Inflammatory macrophage treated with lipopolysaccharide for 1 hour (primary cell): ENCODE measurements at places on chromosomes 3 and 15.

GRCh38 chr15:63573533-63573932 lies 23.7 kb upstream of the FBXL22 start:
- no peak for DNase-seq

- DNase-seq = no peak
Observed at GRCh38 chr3:141476033-141476432, 10.8 kb upstream of the RASA2 start.

DNA sequence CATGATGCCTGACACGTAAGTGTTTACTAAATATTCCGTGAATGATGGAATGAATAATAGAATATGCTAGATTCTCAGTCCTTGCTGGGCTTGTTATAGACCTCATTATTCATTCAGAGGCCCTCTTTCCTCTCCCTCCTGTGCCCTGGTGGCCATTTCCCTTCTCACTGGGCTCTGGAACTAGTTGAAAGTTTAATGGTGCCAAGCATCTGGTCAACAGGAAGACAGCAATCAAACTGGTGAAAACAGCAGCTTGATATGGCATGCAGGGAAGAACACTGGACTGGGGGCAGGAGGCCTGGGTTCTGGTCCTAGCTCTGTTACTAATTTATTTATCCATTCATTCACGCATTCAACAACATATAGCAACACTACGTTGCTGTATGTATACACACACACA lies 3.7 kb upstream of the APOD start:
- no peak for DNase-seq

- DNase-seq = no peak
Observed at GRCh38 chr3:52874864-52875587, 22.3 kb downstream of the STIMATE start.

GRCh38 chr3:193960487-193961274 lies 175.3 kb upstream of the HES1 start:
- no peak for DNase-seq

DNA sequence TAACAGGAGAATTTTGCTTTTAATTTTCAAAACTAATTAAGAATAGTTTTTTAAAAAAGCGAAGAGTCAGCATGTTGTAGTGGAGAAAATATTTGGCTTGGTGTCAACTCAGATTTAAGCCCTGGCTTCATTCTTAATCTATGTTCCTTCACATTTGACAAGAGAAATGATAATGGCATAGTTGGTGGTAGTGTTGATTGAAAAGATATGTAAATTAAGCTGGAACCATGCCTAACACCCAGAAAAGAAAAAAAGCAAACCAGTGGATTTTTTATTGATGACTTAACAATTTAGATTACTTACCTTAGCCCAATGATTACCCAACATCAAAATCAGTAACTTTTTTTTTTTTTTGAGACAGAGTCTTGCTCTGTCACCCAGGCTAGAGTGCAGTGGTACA lies 27.4 kb downstream of the TCAIM start:
- no peak for DNase-seq

DNA sequence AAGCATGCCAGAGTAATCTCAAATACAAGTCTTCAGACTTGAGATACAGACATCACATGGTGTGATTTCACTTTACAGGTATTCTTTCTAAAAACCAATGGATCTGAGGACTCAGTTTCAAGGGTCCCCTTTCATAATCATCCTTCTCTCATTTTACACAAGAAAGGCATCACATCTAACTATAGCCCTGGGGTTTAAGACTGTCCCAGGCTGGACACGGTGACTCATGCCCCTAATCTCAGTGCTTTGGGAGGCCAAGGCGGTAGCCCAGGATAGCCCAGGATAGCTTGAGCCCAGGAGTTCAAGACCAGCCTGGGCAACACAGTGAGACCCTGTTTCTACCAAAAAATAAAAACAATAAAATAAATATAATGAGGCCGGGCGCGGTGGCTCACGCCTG lies 36.4 kb downstream of the UBP1 start:
- no peak for DNase-seq

- DNase-seq = no peak
Observed at GRCh38 chr15:67089217-67090193, 24.1 kb downstream of the SMAD3 start.

- DNase-seq = no peak
Observed at GRCh38 chr3:19744047-19744446, 190.0 kb downstream of the EFHB start.

GRCh38 chr3:79230266-79230665 lies 537.5 kb downstream of the ROBO1 start:
- no peak for DNase-seq

DNA sequence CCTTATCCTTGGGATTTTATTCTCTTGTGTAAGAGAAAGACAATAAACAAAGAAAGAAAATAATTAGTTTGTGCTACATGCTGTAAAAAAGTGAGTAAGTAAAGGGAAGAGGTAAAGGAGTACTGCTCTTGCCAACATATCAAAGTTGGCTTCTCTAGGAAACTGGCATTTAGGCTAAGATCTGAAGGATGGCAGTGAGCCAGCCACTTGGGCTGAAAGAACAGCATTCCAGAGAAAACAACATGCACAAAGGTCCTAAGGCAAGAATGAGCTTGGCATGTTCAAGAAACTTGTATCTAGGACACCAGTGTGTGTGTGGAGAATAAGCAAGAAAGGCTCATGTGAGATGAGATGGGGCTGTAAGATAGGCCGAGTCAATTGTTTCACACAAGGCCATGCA lies 245.5 kb upstream of the MANF start:
- DNase-seq = no peak

DNA sequence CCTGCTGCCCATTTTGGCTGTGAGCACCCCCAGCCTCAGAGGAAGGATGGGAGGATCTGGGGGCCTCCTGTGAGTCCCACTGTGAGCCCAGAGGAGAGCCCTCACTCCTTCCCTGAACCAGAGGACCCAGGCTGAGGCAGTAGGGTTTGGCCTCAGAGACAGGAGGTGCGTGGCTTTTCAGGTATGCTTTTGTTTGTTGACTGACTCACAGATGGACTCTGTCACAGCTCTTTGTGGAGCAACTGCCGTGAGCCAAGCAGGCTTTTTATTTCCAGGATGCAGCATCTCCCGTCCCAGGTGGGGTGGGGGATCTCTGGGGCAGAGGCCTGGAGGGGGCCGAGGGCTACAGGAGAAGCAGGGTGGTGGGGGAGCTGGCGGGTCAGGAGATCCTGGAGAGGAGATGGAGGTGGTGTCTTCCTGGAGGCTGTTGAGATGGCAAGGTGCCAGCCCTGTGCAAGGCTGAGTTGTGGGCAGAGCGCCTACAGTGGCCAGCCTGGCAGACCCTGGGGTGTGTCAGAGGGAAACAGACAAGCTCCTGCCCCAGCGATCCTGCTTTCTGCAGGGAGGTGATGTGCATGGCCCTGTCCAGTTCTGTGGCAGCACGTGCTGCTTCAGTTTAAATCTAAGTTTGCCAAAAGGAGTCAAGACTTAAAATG lies 24.0 kb downstream of the PLXNA1 start:
- DNase-seq = no peak

DNA sequence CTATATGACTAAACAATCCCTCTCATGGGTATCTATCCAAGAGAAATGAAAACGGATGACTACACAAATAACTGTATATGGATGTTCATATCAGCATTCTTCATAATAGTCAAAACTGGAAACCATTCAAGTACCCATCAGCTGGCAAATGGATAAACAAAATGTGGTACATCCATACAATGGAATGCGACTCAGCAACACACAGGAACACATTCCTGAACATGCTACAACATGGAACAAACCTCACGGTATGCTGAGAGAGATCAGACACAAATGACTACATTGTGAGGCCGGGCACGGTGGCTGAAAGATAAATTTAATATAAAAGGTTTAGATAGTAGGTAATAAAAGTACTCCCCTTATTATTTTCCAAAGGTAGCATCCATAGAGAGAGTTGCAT lies 42.6 kb downstream of the CCR4 start:
- DNase-seq = no peak

DNA sequence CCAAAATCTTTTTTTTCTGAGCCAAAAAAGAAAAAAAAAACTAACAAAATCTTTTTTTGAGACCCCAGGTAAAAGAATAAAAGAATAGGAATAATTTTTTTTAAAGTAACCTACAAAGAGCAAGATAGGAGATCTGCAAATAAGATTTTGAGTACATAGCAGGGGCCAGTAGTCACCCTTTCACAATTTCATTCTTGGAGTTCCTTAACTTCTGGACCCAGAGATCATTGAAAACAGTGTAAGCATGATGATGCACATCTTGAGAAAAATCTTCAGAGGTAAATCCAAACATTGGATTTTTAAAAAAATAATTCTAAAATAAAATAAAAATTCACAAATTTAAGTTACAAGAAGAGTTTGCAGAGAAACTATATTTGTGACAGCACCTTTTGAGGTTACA lies 18.8 kb downstream of the TFRC start:
- DNase-seq = no peak

- no peak for DNase-seq
Observed at GRCh38 chr3:151423091-151423490, 37.8 kb downstream of the IGSF10 start.

GRCh38 chr3:172251211-172251610 lies 197.0 kb downstream of the GHSR start:
- DNase-seq = no peak

DNA sequence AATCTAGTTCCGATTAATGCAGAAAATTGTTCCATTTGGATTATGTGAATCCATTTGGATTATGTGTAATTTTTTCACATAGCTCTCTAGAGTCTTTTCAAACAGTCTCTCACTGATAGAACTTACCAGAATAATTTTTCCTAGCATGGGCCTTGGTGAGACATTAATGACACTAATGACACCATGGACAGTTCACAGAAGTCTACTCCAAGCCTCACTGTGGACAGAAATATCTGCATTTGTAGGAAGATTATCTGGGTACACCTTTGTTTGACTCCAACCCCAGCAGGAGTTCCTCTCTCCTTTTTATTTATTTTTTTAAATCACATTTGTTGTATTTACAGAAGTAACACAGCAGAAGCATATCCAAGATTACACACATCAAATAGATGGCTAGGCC lies 27.9 kb downstream of the AADACL2 start:
- DNase-seq = no peak

- no peak for DNase-seq
Observed at GRCh38 chr3:122627301-122627700, 49.9 kb downstream of the PARP15 start.

- DNase-seq = no peak
Observed at GRCh38 chr3:186496016-186496415, 48.2 kb downstream of the CRYGS start.

DNA sequence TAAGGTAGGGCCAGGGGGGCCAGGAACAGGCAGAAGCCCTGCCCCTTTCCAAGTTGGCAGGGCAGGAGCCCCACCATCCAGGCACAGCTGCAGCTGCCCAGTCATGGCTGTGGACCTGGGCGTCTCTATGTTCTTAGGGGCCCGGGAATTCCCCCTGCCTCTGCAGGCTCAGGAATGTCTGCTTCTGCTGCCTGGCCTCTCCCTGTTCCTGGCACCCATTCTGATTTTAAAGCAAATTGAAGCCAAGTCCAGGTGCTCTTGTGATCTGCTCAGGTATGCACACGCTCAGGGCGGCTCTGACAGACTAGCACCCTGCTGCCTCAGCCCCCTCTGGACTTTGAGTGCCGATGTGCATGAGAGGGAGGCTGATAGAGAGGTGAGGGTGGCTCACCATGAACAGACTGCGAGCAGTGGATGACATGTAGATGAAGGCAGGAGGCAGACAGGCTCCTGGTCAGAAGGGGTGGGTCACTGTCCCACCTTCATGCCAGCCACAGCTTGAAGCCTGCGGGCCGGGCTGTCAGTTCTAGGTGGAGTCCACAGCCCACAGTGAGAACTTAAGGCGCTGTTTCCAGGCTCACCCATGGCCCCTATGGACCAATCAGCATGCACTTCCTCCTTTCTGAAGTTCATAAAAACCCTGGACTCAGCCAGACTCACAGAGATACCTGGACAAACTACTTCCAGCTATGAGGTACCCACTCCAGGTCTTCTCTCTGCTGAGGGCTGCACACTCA lies 747.8 kb upstream of the GBE1 start:
- DNase-seq = no peak

- no peak for DNase-seq
Observed at GRCh38 chr15:100141311-100142001, 200.3 kb downstream of the ADAMTS17 start.

GRCh38 chr15:60152386-60152785 lies 148.3 kb downstream of the FOXB1 start:
- no peak for DNase-seq

DNA sequence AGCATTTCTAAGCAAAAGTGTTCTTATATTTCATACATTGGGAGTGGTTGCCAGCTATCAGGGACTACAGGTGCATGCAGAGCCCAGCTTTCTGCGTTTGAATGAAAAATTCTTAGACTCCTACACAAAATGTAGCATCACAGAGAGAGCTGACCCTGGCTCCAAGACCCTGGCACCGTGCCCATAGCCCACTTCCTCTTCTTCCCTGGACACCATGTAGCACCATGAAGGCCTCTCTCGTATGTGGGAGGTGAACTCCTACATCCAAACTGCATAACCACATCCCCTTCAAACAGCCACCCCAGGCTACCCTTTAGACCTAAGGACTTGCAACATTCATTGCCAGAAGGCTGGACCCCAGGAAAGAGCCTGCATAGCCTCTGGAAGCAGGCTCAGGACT lies 35.8 kb upstream of the ATOSA start:
- peak; percentile 83 for DNase-seq
